Epithelial cell of prostate (primary cell): ENCODE measurements at places on chromosomes 11 and 22.
A peak's percentile ranks its signal among the peaks of the same experiment; 100 is the strongest.

- no peak for DNase-seq
Measured at GRCh38 chr11:43282607-43283440, 29.0 kb upstream of the API5 start.

- DNase-seq, result no peak
Measured at GRCh38 chr11:47216121-47216798, 1.5 kb downstream of the DDB2 start.

GRCh38 chr11:111819161-111819828, 52.1 kb downstream of the ALG9 start:
- DNase-seq, result no peak

GRCh38 chr11:75421035-75421602, 11.9 kb downstream of the KLHL35 start:
- DNase-seq, result no peak

DNA sequence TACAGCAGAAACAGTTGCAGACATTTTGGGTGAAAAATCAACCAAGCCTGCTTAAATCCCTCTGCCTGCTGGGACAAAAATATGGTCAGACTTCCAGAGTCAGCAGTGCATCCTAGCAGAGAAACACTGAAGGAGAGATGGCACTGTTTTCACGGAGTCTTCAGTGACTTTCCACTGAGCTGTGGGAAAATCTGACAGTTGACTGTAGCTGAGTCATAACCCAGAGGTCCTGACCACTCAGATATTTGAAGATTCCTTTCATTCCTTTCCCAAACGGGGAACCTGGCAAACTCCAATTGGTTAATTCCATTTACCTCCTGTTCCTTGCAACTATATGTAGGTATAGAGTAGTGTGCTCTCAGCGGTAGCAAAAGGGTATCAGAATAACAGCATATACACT, 20.9 kb upstream of the UPB1 start:
- DNase-seq, result no peak

GRCh38 chr11:23192256-23192655, 332.0 kb upstream of the CCDC179 start:
- no peak for DNase-seq

DNA sequence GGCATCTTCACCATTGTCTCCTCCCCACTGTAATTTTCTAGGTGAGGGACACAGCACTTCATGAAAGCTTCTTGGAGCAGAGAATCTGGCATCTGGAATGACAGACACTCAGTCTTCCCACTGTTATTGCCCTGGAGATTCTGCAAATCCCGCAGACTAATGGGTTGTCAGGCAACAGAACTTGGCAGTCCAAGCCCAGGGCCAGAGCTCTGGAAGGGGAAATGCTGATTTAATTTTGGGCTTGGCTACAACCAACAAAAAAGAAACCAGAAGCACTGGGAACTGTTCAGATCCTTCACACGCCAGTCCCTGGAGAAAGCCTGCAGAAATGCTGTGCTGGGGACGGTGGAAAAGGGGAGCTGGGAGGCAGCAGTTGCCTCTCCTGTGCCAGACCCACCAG, 71.5 kb upstream of the BID start:
- no peak for DNase-seq

GRCh38 chr11:118947091-118947490, 9.0 kb upstream of the UPK2 start:
- DNase-seq, result no peak

DNA sequence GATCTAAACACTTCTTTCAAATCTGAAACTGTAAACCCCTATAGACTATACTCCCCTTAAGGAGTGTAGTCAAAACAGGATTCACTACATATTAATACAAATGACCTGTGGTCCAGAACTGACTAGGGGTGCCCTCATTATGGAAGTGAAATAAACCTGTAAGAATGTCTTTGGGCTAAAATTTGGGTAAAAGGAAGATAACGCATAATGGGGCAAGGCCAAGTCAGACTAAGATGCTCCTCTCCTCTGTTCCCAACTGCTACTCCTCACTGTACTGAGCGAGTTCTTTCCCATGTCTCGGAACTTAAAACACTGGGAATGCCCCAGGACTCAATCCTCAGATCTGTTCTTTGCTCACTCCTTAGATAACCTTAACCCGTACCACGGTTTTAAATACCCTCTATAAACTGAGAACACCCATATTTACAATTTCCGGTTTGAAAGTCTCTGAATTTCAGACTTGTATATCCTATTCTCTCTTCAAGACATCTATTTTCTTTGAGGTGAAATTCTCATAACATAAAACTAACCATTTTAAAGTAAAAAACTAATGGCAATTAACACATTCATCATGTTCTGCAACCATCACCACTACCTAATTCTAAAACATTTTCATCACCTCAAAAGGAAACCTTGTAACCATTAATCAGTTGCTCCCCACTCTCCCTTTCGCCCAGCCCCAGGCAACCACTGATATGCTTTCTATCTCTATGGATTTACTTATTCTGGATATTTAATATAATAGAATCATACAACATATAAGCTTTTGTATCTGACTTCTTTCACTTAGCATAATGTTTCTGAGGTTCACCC, 4.0 kb downstream of the THAP12 start:
- no peak for DNase-seq

DNA sequence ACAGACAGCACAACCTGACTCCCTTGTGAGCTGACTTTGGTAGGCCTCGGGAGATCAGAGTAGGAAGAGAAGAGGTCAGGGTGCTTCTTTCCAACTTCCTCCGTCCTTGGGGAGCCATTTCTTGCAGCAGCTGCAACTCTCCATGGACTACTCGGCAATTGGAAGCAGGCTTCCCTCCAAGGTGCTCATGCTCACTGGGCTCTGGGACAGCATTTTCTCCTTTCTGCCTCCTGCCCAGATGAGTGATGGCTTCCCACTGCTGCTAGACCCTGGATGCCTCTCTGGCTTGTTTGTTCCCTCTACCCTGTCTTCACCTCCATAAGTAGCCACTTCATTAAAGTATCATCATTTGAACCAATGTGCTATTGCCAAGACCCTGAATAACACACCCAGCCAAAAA, 8.2 kb upstream of the PRSS23 start:
- DNase-seq, result no peak

DNA sequence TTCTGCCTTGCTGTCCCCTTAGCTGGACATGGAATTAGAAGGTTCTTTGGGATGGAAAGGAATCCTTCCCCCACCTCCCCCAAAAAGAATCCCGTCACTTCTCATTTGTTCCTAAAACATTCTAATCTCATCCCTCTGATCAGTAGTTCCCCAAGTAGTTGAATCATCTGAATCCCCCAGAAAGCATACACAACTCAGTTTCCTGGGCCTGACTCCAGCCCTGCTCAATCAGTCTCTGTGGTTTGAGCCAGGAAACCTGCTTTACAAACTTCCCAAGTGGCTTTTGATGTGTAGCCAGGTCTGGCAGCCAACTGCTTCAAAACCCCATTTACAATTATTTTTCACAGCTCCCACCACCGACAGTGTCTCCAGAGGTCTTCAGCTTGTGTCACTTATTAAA, 20.2 kb downstream of the C22orf31 start:
- DNase-seq, result no peak

GRCh38 chr11:60389279-60389910, 6.9 kb upstream of the MS4A14 start:
- DNase-seq, result no peak

- DNase-seq, result no peak
Measured at GRCh38 chr11:107770551-107770951, 58.7 kb upstream of the SLN start.

- DNase-seq, result peak; percentile 57
Measured at GRCh38 chr11:45843158-45843924, 3.9 kb upstream of the CRY2 start.

GRCh38 chr11:95850137-95850536, 59.8 kb downstream of the CEP57 start:
- DNase-seq, result no peak

- no peak for DNase-seq
Measured at GRCh38 chr11:45848654-45849081, 1.4 kb downstream of the CRY2 start.

GRCh38 chr11:133727774-133728173, 117.5 kb downstream of the SPATA19 start:
- no peak for DNase-seq

DNA sequence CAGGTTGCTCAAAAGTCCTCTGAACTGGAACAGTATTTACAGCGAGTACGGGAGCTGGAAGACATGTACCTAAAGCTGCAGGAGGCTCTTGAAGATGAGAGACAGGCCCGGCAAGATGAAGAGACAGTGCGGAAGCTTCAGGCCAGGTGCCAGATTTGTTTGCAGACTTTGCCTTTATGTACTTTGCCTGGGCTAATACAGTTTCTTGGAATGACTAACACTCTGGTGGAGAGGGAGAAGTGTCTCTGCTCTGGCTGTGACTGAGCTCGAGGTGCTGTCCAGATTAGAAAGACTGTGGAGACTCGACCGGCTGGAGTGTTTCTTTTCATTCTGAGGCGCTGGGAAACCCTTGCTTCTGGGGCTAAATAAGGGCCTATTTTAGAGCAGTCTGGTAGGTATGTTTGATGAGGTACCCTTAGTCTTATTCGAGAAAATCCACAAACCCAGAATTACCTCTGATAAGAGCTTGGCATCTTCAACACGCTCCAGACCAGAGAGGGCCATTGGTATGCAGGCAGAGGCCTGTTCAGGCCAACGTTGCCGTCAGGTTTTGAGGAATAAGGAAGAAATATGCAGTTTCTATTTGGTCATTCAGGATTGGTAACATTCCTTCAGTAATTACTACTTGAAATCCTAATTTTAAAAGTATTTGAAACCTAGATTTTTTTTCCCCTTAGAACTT, 76.5 kb downstream of the SWAP70 start:
- DNase-seq, result no peak

DNA sequence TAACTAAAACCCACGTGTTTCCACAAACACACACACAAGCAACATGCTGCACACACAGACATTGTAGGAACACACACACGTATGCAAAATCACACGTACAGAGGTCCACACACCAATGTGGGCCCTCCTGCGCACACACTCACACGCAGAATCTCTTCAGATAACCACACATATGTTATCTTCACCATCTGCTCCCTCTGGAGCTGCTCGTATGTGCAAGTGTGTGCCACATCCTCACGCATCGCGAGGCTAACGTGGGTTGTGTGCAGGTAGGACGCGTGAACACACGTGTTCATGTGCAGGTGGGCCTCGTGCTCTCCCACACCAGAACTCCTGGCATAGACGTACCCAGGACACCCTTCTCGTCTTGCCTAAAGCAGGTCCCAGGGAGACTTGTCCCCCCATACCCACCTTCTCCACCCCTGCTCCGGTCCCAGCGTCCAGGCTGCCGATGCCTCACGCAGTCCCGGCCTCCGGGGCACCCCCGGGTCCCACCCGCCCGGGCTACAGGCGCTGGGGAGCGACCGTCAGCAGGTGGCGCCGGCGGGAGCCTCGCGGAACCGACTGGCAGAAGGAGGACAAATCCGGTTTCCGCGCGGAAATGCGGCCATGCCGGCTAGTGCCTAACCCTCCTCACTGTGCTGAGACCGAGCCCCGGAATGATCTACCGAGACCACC, 10.3 kb upstream of the IGSF9B start:
- no peak for DNase-seq

GRCh38 chr22:26330971-26331625, 98.0 kb upstream of the ASPHD2 start:
- peak; percentile 31 for DNase-seq

DNA sequence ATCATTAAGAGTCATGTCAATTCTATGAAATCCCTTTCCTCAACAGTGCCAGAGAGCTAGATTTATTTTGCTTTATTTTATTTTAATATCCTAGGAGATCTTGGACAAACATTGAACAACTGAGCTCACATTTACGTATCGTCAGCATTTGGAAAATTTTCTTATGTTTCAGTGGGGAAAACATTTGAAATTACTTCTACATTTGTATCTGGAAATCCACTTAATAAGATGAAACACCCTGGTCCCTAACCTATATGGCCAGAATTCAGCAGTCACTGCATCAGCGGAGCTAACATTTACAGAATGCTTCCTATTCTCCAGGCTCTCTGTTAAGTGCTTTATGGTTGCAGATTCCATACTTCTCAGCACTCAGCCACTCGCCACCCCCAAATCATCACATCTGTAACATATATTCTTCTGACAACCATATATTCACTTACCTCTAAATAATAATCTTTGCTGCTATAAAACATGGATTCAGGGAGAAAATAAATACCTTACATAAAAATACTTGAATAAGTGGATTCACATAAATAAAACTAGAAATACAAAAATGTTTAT, 773.9 kb downstream of the JRKL start:
- no peak for DNase-seq

- DNase-seq, result no peak
Measured at GRCh38 chr11:116519499-116519898, 253.3 kb downstream of the BUD13 start.

- DNase-seq, result no peak
Measured at GRCh38 chr11:124732230-124732629, 7.5 kb upstream of the NRGN start.

DNA sequence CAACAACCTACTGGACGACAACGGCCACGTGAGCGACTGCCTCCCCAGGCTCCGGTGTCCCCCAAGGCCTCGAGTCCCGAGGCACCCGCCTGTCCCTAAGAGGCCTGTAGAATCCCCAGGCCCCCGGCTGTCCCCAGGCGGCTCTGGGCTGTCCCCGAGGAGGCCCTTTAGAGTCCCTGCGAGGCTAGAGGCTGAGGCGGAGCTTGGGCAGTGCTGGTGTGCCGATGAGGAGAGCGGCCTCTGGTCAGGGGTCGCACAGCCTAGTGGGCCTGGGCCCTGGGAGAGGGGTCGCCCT, 3.7 kb downstream of the TBX1 start:
- DNase-seq, result no peak

- DNase-seq, result no peak
Measured at GRCh38 chr11:69434471-69434931, 47.0 kb upstream of the LINC01488 start.

- no peak for DNase-seq
Measured at GRCh38 chr11:134207538-134208239, 16.1 kb downstream of the NCAPD3 start.

GRCh38 chr11:34449013-34449412, 10.3 kb downstream of the CAT start:
- DNase-seq, result no peak

GRCh38 chr11:123371506-123372297, 58.4 kb upstream of the GRAMD1B start:
- no peak for DNase-seq

DNA sequence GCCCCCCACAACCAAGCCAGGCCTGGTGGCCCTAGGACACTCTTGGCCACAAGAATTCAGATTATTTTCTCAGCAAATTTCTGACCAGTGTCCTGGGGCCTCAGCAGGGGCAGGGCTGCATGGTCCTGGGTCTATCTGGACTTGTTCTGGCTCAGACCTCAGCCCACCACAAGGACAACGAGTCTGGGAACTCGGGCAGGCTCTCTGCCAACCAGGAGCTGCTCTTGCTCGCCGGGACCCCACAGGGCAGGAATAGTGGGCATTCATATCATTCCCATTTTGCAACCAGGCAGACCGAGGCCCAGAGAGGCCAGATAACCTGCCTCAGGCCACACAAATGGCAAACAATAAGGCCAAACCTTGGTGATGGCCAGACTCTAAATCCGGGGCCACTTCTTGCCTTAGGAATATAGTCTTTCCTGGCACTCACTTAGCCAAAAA, 75.4 kb upstream of the WNT7B start:
- DNase-seq, result no peak
